ENCODE measurements at places on chromosomes 7 and 10. TPM values are rescaled to one million over a fixed set of nuclear protein-coding genes. Genes with fewer than 3 reads are reported as not detected.

GRCh38 chr10:78703593-78703992 is 365.2 kb upstream of the ZMIZ1 start:
- DNase-seq: no peak

DNA sequence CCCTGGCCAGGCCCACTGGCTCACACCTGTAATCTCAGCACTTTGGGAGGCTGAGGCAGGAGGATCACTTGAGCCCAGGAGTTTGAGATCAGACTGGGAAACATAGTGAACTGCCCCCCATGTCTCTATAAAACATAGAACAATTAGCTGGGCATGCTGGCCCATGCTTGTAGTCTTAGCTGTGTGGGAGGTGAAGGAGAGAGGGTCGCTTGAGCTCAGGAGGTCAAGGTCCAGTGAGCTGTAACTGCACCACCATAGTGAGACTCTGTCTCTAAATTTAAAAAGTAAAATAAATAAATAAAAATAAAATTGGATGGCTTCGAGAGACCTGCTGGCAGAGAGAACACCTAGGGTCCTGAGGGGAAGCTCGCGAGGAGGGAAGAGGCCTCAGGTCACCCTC is 69.9 kb upstream of the PARD3 start:
- DNase-seq: no peak

Gene HTR5A
- total RNA-seq: not detected

GRCh38 chr7:124700655-124701054 is 64.9 kb downstream of the GPR37 start:
- no peak for DNase-seq

DNA sequence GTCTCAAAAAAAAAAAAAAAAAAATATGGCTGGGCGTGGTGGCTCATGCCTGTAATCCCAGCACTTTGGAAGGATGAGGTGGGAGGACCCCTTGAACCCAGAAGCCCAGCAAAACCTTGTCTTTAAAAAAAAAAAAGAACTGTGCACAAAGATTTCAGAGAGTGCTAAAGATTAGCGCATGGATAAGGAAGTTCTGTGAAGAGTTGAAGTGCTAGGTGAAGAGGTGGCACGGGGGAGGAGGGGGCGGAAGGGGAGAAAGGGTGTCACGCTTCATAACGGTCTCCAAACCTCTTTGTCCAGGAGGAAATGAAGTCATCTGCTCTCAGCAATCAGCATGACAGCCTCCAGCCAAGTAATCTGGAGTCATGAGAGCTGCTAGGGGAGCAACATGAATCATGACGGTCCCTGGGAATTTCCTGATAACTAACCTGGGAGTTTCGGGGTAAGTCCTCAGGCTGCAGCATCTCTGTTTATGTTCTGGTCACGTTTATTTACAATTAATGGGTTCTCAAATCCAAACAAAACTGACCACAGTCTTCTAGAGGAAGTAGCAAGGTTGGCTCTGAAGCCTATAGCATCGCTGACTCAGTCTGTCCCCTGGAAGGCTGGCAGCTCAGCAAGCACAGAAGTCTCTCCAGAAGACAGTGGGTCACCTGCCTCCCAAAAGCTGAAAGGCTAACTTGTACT is 1.9 kb upstream of the PLAU start:
- peak; percentile 100 for DNase-seq

Gene TMEM196
- total RNA-seq: not detected

DNA sequence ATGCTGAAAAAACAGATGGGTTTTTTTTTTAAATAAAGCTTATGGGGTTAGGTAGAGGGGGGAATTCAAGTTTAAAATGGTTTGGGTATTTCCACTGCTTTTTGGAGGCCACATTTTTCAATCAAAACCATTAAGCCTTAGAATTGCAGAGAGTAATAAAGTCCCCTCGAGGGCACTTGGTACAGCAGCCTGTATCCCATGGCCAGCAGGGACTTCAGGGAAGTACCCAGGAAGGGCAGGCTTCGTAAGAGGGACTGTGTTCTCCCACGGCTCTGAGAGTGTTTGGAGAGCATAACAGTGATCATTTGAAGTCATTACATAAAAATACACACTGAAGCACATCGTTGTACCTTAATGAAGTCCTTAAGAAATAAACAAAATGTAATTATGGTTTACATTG is 432.7 kb downstream of the DPP6 start:
- no peak for DNase-seq
